Common myeloid progenitor, CD34-positive (primary cell): ENCODE measurements at places on chromosomes 1 and 21.

DNA sequence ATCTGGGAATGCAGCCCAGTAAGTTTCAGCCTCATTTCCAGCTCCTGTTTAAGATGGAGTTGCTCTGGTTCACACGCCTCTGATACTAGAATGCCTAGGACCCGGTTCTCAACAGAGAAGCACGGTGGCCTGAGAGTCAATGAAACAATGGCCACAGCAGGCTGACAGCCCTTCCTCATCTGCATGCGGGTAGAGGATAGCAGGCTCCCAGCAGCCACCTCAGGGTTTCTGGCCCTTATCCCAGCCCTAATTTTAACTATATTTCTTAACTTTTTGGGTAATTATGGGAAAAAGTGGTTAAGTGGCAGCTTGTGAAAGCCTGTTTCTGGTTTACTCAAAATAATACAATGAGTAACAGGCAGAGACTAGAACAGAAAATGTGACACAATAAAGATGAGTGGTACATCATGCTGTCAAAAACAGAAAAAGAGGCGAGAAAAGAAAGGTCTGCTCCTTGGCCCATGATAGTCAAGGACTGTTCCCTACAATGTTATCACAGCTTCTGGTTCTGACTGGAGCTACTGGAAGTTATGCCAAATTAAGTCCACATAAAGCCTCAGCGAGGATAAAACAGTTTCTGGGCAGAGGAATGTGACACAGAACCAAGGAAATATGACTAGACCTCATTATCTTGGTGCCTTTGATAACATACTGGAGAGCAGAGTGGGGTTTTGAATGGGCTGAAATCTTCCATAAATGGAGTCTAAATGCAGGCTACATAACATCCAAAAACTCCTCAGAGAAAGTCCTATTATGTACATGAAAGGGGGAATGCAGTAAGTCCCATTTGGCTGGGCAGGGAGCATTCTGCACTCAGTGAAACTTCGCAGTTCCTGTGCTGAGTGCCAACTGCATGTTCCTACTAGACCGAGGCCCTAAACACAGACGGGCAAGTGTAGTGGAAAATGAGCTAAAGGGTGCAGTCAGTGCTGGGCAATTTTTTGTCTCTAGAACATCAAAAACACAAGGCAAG, 92.1 kb downstream of the NIBAN1 start:
- DNase-seq = no peak

- no peak for DNase-seq
Measured at GRCh38 chr1:21338573-21339355, 48.5 kb upstream of the ECE1 start.

DNA sequence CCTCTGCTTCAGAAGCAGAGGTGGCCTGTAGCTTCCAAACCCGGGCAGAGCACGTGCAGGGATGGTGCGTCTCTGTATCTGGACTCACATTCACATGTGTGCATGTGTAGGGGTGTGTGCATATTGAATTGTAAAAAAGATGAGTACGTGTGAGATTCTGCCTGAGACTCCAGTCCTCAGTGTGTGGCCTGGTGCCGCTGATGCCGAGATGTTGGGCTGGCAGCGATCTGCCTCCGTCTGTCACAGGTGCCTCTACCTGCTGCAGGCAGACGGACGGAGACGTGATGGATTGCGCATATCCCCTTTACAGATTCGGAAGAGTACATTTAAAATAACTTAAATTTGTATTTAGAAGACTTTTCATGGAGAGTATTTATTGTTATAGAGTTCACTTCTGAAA, 53.6 kb downstream of the ADARB1 start:
- no peak for DNase-seq

DNA sequence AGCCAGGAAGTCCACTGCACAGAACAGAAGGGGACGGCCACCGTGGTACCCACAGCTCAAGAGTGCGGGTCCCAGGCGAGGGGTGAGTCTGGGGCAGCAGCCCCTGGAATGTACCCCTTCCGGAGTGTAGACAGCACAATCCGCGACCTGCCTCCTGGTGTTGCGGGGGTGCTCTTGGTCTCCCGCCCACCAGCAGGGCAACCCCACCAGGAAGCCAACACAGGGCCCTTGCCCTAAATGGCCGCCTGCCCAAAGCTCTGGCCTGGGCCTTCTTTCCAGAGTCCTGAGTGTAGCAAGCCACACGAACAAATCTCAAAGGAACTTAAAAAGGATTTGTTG, 1.1 kb upstream of the SLC19A1 start:
- no peak for DNase-seq

- DNase-seq = peak; percentile 73
Measured at GRCh38 chr1:167936930-167937708, at the start of gene MPC2. TSS of gene MPC2 (minus strand) at chr1:167937072. CDS start at chr1:167935841, 1,231 bp downstream.

DNA sequence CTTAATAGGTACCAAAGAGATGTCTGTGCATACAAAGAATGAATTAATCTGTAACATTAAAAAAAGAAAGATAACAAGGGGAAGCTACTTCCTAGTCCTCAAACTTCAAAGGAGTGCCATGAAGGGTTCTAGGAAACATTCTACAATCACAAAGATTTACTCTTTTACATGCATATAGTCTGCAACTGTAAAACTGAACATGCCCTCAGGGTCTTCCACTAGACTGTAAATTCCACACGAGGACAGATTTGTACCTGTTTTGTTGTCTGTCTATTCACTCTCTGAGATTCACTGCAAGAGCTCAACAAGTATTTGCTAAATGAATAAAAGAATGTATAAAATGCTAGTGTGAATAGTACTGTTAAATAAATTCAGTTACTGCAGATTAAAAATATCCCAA, 4.4 kb downstream of the JAK1 start:
- DNase-seq = no peak
